ENCODE measurements at places on chromosomes 1 and 21.
A peak's percentile ranks its signal among the peaks of the same experiment; 100 is the strongest.

GRCh38 chr1:2170211-2170610 lies 24.4 kb downstream of the FAAP20 start:
- no peak for DNase-seq

DNA sequence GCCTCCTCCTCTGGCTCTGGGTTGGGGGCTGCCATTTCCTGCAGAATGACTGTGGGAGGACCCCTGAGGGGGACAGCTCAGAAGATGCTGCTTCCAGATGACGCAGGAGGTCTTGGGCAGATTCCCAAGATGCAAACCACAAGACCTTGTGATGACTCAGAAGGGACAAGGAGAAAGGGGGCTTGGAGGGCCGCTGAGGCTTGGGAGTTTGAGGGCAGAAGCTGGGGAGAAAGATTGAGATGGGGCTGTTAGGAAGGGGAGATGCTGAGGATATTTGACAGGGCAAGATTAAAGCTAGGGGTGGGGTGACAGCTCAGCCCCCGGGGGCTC lies 7.5 kb downstream of the PTPRU start:
- DNase-seq, result no peak

- peak; percentile 89 for DNase-seq
These were observed 42.9 kb downstream of the UMODL1 start for GRCh38 chr21:42113926-42114409.

GRCh38 chr1:62285984-62286785 lies 33.0 kb downstream of the KANK4 start:
- DNase-seq, result no peak

GRCh38 chr1:46169811-46170454 lies 5.0 kb upstream of the TSPAN1 start:
- no peak for DNase-seq

GRCh38 chr1:84156210-84156621 lies 12.1 kb downstream of the PRKACB start:
- DNase-seq, result peak; percentile 2

GRCh38 chr1:112369392-112370285 lies 26.4 kb upstream of the CTTNBP2NL start:
- DNase-seq, result peak; percentile 80

DNA sequence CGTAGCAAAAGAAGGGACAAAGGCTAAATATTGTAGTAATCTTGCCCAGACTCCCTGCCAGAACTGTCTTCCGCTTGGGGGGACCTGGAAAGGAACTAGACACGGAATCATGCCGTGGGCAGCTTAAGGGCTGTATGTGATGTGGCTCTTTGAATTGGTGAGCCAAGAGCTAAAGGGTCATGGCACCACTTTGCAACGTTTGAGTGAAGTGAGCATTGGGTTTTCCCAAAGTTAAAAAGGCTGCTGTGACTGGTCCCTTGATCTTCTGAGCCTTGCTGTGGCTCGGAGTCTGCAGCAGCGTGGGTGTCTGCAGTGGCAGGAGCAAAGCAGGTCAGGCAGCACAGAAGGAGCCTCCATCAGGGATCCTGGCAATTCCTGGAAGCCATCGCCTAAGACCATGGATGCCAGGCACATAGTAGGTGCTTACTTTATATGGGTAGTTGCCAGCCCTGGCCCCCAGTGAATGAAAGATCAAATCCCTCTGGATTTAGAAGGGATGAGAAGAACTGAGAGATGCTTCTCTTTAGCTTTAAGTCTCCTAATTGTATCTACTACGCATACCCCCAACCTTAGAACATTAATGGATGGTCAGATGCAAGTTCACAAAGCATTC lies 1.8 kb downstream of the SMYD2 start:
- no peak for DNase-seq

DNA sequence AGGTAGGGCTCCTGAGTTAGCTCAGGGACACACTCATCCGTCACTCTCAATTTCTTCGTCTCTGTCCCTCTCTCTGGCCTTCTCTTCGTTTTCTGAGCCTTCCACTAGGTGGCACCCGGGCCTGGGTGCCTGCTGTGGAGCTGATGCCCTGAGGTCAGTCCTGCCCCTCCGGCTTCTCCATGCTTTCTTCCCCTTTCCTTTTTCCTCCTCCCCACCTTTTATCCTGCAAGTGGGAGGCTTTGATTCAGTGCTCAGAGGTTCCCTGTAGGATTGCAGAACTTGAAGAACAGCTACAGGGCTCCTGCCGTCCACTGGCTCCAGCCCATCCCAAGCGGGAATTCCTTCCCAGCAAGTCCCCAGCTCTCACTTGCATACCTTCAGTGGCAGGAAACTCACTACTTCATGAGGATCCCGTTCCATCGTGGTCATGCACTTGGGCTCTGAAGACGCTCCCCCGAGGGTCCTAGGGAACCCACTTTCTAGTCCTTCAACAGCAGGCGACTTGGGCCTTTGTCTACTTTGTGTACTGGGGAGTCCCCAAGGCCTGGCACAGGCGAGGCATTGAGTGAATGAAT lies 45.6 kb downstream of the SRRM1 start:
- peak; percentile 81 for DNase-seq

DNA sequence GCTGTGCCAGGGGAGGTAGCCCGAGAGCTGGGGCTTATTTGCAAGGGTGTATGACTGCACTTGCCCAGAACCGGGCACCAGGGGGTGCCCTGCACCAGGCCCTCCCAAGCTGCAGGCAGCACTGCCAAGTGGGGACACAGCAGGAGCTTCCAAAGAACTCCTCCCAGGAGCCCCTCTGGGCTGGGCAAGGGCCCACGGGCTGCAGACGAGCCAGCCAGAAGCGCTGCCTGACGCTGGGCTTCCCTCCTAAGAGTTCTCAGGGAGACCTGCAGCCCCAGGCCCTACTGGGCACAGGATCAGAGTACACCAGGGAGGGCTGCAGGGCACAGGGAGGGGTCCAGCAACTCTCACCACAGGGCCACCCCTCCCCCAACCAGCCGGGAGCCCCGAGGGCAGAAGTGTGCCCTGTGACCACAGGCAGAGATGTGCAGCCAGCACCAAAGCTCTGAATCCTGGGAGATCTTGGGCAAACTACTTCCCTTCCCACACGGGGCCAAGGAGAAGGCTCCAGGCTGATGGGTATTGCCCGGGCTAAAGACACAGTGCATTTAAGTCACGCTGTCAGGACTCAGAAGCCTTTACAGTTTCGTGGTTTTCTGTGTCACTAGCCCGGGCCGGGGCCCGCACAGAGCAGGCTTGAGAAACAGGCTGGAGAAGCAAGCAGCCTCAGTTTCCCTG lies 63.4 kb downstream of the KCNAB2 start:
- peak; percentile 57 for DNase-seq

Measured in inflammatory macrophage (primary cell).